ENCODE measurements at places on chromosomes 4 and X.

- no peak for DNase-seq
These were observed 396.8 kb upstream of the GRIA3 start for GRCh38 chrX:122787231-122787630.

GRCh38 chr4:26204911-26205370, 115.9 kb upstream of the RBPJ start:
- DNase-seq, result no peak

- no peak for DNase-seq
These were observed 38.7 kb downstream of the RAI2 start for GRCh38 chrX:17822351-17822750.

GRCh38 chr4:102454981-102455685, 46.0 kb upstream of the NFKB1 start:
- no peak for DNase-seq

DNA sequence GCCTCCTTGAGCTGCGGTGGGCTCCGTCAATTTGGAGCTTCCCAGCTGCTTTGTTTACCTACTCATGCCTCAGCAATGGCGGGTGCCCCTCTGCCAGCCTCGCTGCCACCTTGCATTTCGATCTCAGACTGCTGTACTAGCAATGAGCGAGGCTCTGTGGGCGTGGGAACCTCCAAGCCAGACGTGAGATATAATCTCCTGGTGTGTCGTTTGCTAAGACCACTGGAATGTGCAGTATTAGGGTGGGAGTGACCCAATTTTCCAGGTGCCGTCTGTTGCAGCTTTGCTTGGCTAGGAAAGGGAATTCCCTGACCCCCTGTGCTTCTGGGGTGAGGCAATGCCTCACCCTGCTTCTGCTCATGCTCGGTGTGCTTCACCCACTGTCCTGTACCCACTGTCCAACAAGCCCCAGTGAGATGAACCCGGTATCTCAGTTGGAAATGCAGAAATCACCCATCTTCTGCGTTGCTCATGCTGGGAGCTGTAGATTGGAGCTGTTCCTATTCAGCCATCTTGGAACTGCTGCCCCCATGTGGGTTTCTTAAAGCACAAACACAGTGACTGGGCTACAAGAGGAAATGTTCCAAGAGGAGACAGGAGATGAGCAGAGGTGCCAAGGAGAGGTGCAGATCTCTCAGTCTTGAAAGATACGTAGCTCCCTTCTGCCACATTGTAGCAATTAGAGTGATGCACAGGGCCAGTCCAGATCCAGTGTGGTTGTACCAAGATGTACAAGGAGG, 193.0 kb upstream of the IGFBP7 start:
- no peak for DNase-seq

DNA sequence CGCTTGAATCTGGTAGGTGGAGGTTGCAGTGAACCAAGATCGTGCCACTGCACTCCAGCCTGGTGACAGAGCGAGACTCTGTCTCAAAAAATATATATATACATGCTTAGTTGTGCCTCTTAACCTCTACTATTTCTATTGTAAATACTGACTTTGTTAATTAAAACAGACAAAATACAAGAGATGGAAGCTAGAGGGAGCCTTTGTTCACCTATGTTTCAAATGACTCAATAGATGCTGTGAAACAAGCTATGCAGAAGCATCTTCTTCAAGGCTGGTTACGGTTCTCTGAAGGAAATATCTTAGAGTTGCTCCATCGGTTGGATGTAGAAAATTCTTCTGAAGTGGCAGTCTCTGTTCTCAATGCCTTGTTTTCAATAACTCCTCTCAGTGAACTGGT, 6.2 kb downstream of the NCAPG start:
- DNase-seq, result no peak

GRCh38 chrX:28649541-28649940, 62.3 kb downstream of the IL1RAPL1 start:
- no peak for DNase-seq

GRCh38 chrX:148865277-148866210, 365.1 kb downstream of the AFF2 start:
- DNase-seq, result no peak

DNA sequence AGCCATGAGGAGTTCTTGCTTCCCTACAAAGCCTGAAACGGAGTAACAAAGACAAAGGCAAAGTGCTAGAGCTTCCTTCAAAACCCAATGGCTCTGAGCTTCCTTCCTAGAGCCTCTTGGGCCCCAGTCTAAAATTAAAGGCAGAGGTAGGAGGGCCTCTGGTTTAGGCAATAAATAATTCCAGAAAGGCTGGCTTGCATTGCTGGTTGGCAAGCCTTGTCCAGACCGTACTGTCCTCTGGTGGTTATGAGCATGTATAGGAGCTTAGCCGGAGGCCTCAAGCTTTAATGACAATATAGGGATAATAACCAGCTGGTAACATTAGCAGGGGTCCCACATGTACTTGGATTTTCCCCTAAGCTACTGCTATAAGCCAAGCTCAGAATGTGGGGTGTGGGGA, 237.3 kb downstream of the AR start:
- DNase-seq, result no peak

- DNase-seq, result no peak
These were observed 90.7 kb downstream of the WDFY3 start for GRCh38 chr4:84875636-84876371.

- no peak for DNase-seq
These were observed 1999.0 kb downstream of the ARAP2 start for GRCh38 chr4:34245276-34245675.

DNA sequence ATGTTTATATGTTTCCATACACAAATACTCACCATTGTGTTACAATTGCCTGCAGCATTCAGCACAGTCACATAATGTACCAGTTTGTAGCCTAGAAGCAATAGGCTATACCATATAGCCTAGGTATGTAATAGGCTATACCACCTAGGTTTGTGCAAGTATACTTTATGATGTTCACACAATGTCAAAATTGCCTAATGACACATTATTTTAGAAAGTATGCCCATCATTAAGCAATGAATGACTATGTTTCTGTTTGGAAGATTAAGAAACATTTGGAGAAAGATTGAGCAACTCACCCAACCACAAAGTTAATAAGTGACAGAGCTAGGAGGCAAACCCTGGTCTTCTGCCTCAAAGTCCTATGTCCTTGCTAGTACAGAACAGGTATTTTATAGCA, 96.8 kb upstream of the GRIA3 start:
- no peak for DNase-seq

GRCh38 chr4:3046162-3046561, 28.2 kb downstream of the HTT-AS start:
- DNase-seq, result no peak

DNA sequence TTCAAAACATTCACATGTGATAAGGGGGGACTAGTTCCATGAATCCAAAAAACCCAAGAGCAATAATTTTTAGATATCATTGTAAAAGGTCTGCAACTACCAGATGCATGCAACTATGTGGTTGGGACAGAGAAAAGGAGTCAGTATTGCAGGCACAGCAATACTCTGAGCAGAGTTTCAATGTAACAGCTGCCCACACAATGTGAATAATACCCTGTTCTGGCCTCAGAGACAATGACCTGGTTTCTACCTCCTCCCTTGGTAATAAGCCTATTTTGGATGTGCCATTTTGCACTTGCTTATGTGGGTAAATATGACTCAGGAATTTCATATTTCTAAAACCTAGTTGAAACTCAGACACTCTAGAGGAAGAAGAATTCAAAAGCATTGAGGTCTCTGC, 194.8 kb upstream of the RASGEF1B start:
- no peak for DNase-seq

GRCh38 chrX:151393514-151393913, 3.5 kb upstream of the VMA21 start:
- peak; percentile 44 for DNase-seq

DNA sequence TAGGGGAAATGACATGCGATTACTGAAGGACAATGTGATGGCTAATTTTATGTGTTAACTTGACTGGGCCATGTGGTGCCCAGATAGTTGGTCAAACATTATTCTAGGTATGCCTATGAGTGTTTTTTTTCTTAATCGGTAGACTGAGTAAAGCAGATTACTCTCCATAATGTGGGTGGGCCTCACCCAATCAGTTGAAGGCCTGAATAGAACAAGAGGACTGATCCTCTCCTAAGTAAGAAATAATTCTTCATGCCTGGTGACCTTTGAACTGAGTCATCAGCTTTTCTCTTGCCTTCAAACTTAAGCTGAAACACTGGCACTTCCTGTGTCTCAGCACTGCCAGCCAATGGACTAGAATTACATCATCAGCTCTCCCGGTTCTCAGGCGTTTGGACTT, 164.0 kb upstream of the FGF13 start:
- no peak for DNase-seq

- no peak for DNase-seq
These were observed 71.6 kb upstream of the SORBS2 start for GRCh38 chr4:185883591-185883990.

- DNase-seq, result no peak
These were observed 179.7 kb downstream of the AMELX start for GRCh38 chrX:11472879-11473278.

- DNase-seq, result no peak
These were observed 291.8 kb downstream of the LDB2 start for GRCh38 chr4:16606691-16607090.

DNA sequence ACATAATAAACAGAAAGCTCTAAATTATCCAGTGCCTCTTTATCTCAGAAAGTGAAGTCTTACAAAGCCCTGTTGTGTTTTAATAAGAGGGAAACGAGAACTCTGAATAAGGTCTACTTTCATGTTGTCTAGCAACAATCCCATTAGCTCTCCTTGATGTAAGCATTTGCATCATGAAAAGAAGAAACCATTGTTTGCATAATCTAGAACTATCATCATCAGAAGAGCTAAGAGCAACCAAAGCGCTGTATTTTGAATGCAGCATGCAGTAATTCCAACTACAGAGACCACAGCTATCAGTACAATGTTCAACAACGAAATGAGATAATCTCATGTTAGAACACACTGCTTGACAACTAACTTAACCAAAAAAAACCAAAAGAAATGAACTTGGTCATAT, 257.1 kb downstream of the CAMK2D start:
- no peak for DNase-seq

GRCh38 chr4:152164561-152164960, 371.3 kb downstream of the FBXW7 start:
- no peak for DNase-seq

DNA sequence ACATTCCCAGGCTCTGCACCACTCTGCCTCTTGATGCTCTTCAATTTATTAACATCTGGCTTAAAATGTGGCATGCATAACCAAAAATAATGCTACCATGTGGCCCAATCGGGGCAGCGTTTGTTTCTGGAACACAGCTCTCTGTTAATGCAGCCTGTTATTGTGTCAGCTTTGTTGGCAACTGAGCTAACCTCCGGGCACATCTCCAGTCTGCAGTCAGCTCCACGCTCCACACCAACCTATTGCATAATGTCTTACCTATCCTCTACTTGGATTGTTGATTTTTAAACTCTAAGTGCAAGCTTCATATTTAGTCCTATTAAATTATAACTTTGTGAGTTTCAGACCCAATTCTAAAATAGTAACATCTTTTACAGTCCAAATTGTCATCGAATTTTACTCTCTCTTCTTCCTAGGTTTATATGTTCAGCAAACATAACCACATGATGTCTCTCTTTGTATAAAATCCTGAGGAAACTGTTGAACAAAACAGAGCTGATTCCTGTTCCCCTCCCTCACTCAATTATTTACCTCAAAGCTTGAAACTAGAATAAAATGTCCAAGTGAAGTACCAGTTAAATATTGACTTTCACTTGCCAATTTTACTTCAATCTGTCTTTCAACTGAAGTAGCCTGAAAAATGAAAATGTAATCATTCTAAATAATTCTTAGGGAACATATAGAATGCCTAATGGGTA, 92.2 kb upstream of the RAPGEF2 start:
- DNase-seq, result no peak

DNA sequence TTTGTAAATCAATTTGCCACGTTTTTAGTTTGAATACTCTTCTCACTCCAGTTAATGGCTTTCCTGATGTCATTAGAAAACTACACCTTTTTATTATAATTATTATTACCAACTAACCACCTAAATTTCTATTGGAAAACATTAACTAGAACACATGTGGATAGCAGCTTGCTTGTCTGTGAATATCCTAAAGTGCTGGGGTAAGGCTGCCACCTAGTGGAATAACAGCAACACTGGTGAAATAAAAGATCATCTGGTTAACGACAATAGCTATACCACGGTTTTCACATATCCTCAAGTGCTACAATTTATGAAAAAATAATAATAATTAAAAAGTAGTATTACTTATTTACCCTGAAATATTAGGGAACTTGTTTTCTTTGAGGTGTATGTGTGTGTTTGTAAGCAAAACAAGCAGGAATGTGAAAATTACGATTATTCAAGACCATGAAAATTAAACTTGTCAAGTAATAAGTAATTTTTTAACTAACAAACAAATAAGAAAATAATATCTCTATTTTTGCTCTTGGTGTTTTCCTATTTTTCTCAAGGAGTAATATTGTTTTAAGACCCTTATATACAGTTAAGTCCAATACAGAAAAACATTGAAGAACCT, 130.1 kb upstream of the TECRL start:
- DNase-seq, result peak; percentile 29

DNA sequence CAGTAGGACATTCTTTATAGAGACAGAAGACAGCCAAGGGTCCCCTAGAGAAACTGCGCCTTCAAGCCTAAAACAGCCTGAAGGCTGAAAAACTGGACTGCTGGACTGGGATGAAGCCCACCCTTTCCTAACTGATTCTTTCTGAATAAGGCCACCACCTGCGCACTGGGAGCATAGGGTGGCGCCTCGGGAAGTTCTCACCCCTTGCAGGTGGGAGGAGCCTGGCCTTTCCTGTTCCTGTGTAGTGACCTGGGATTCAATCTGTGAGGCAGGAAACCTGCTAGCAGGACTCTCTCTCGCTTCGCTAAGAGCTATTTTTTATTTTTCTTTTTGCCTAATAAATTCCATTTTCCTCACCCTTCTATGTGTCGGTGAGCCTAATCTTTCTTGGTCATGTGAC, 61.8 kb upstream of the KLHL13 start:
- no peak for DNase-seq

DNA sequence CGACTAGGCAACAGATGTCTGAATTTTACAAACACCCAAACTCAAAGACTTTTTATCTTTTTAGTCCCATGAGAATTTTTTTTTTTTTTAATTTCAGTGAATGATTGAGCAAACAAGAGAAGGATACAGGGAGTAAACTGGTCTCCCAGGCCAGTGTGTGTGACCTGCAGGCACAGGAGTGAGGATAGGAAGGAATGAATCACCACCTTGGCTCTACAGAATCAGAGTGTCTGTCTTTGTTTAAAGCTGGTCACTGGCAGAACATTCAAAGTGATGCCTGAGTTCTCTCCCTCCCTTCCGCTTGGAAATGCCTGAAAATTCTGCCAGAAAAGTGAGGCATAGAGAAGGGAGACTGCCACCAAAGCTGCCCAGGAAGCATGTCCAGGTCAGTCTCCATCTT, 69.5 kb downstream of the PARM1 start:
- no peak for DNase-seq

DNA sequence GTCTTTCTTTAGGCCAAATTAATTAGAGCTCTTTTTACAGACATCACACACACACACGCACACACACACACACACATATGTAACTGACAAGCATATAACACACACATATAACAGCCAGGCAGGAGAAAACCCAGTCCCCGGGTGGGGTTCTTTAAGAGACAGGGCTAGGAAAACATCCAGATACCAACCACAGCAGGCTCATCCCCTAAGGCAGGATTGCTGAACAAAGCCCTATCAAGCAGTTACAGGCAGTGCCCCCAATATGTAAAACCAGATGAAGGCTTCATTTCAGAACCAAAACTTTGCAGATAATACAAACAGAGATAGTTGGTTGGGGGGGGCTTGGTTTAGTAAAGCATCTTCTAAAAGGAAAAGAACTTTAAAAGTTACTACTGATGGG, 18.0 kb upstream of the FAM47E start:
- DNase-seq, result no peak

- no peak for DNase-seq
These were observed 60.8 kb upstream of the ESX1 start for GRCh38 chrX:104315555-104315954.

GRCh38 chr4:1500966-1501753, 94.9 kb upstream of the NKX1-1 start:
- DNase-seq, result no peak
